Occipital lobe (tissue), 3 donors: ENCODE measurements at places on chromosomes 2 and 18.

- no peak for DNase-seq
Observed at GRCh38 chr2:164953279-164953678, 2.0 kb downstream of the SLC38A11 start.

GRCh38 chr2:44969936-44970335 is 28.4 kb downstream of the SIX3 start:
- no peak for DNase-seq

GRCh38 chr2:58432491-58433170 is 191.5 kb upstream of the FANCL start:
- no peak for DNase-seq

DNA sequence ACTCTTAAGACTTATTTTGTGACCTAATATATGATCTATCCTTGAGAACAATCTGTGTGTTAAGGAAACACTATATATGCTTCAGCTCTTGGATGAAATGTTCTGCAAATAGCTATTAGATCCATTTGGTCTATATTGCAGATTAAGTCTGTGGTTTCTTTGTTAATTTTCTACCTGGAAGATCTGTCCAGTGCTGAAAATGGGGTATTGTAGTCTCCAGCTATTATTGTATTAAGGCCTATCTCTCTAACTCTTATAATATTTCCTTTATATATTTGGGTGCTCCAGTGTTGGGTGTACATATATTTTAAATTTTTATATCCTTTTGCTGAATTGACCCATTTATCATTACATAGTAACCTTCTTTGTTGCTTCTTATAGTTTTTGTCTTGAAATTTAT is 992.7 kb upstream of the CDH2 start:
- DNase-seq, result no peak

GRCh38 chr2:191917967-191918651 is 71.2 kb upstream of the CAVIN2 start:
- DNase-seq, result no peak

GRCh38 chr2:125172181-125172580 is 1147.1 kb downstream of the CNTNAP5 start:
- DNase-seq, result no peak

DNA sequence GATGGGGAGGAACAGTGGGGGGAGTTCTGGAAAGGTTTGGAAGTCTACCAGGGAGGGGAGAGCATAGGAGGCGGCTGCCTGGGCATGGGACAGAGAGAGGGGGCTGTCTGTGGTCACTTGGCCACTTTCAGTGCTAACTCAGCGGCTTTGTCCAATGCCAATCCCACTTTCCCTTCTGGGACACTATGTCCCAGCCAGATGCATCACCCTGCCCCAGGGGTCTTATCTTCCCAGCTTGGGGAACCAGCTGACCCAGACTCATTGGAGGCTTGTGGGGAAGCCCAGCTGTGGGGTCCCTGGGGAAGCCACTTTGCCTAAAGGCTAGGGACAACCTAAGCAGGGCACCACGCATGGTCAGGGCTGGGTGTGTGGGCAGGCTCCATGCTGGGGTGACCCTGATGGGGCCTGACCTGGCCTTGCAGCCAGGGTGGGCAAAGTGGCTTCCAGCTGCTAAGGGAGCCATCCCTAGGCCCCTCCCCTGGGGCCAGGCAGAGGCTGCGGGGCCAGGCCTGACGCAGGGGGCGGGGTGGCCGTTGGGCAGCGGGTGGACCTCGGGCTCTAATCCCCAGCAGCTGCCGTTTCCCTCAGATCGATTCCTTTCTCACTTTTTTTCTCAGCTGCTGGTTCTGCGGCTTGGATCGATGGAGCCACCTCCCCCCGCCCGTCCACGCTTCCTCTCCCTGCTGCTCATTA is 1.6 kb upstream of the ASIC4 start:
- DNase-seq, result no peak

GRCh38 chr2:204026294-204026693 is 89.7 kb downstream of the ICOS start:
- DNase-seq, result no peak

GRCh38 chr18:9130195-9130594 is 6.4 kb upstream of the ANKRD12 start:
- DNase-seq, result no peak

GRCh38 chr2:1256632-1257324 is 156.5 kb upstream of the TPO start:
- no peak for DNase-seq

- no peak for DNase-seq
Observed at GRCh38 chr2:150811259-150811855, 323.9 kb upstream of the RND3 start.

- DNase-seq, result no peak
Observed at GRCh38 chr2:8628866-8629209, 53.0 kb upstream of the ID2 start.

GRCh38 chr2:197799068-197799467 is 5.3 kb upstream of the PLCL1 start:
- DNase-seq, result no peak

DNA sequence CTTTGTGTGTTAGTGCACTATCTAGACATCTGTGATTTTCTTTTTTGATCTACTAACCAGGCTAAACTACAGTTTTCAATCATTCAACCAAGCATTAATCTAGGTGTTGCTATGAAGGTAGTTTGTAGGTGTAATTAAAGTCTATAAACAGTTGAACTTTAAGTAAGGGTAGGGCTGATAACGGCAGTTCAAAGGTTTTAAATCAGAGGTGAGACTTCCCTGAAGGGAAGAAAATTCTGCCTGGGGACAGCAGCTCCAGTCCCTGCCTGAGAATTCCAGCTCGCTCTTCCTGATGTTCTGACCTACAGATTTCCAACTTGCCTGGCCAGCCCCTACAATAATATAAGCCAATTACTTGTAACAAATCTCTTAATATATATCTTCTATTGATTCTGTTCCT is 663.9 kb downstream of the MBD2 start:
- DNase-seq, result no peak

- DNase-seq, result peak; percentile 82
Observed at GRCh38 chr2:128318776-128319464, at the start of gene HS6ST1. Gene HS6ST1 (minus strand): TSS chr2:128318868. CDS start chr2:128318563, 305 bp downstream.

- no peak for DNase-seq
Observed at GRCh38 chr2:207223051-207223450, 57.3 kb upstream of the KLF7 start.

DNA sequence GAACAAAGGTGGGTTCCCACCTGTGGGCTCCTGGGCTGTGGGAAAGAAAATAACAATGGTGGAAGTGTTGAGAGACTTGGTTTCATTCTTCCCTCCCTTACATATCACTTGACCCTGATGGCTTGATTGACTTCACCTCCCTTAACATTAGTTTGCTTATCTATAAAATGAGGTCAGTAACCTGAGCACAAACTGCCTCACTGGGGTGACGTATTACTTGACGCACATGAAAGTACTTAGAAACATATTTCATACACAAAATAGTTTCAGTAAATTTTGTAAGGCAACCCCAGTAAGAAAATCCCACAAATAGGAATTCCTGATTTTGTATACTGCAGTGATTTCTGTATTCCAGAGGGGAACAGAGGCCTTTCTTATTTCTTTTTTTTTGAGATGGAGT is 29.4 kb upstream of the LPIN2 start:
- no peak for DNase-seq

GRCh38 chr18:50839341-50839740 is 19.5 kb upstream of the MRO start:
- no peak for DNase-seq

GRCh38 chr18:48847807-48848486 is 102.8 kb downstream of the SMAD7 start:
- DNase-seq, result no peak

- no peak for DNase-seq
Observed at GRCh38 chr2:234251326-234252271, 201.1 kb downstream of the SPP2 start.

DNA sequence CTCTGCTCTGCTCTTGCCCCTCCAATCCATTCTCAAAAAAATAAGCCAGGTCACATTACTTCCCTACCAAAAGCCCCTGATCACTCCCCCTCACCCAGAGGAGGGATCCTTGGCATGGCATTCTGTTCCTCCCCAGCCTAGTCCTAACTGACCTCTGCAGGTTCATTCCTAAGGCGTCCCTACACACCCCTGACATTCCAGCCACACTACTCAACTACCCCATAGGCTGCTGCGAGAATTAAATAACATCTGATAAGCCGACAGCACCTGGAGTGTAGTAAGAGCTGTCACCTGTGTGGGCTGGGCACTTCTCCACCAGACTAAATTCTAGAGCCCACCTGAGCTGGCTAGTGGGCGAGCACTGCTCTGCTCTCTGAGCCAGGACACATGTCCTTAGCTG is 44.7 kb upstream of the SLC1A4 start:
- no peak for DNase-seq

DNA sequence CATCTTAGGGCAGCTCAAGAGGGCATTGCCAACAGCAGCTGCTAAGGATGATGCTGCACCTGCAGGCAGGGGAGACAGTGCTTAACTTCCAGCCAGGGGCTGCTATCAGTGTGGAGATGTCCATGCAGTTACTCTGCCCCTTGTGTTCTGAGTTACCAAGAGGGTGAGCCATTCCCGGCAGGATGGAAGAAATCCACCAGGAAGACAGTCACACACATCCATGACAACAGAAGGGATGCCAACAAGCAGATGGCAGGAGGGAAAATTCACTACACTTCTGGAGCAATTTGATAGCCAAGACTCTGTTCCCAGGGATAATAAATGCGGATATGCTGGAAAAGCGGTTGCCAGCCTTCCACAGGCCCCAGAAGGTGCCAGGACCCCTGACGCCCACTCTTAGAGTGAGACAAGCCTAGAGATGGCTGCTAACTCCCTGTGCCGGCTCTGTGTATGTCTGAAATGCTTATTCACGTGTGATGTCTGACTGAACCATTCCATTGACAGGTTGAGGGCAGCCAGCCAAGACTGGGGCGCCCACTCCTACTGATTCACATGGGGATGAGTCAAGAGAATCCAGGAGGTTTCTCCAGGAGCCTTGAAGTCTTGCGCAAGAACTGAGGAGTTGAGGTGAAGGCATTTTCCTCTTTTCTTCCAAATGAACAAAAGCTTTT is 24.5 kb downstream of the LOXHD1 start:
- peak; percentile 65 for DNase-seq

DNA sequence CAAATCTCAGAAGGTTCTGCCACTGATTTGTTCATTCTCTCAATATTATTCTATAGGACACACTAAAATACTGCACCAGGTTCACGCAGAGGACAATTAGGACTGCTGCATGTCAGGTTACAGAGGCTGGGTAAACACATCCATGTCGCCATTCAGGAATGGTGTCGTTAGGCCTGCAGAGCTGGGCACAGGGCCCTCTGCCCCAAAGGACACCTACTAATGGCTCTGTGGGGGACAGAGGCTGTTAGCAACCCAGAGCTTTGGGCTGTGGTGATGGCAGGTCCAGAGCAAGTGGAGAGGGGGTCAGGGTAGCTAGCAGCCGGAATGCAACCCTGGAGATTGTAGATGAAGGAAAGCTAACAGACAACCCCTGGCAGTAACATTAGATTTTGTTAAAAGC is 115.9 kb downstream of the TTC32 start:
- DNase-seq, result no peak

GRCh38 chr2:237482485-237482884 is 4.6 kb upstream of the MLPH start:
- no peak for DNase-seq

DNA sequence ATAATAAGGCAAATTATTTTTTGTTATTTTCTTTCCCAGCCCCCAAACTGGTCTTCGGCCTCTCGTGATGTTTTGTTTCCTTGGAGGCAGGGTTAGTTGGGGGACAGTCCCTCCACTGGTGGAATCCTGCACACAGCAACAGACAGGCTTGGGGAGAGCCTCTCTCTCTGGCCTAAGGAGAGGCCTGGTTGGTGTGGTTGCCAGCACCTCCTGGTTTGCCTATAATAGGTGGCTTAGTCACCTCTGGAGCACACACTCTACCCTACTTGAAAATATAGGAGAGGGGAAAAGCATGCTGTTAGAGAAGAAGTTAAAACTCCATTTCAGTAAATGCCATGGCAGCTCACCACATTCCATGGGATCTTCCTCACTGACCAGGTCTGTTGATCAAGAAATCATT is 417.2 kb upstream of the MEIS1 start:
- no peak for DNase-seq

- DNase-seq, result no peak
Observed at GRCh38 chr2:100235098-100235497, 87.2 kb downstream of the LONRF2 start.
